Lower lobe of right lung (tissue), 2 donors: ENCODE measurements at places on chromosomes 7 and 10. TPM values are rescaled to one million over a fixed set of nuclear protein-coding genes. Genes with fewer than 3 reads are reported as not detected.

GRCh38 chr7:120677535-120677934 lies 180.4 kb downstream of the TSPAN12 start:
- no peaks in the 10 kb centered on the region for H3K4me1 ChIP-seq
- no peaks in the 10 kb centered on the region for H3K36me3 ChIP-seq

The PDZD7 gene
- 1.6 TPM for total RNA-seq

DNA sequence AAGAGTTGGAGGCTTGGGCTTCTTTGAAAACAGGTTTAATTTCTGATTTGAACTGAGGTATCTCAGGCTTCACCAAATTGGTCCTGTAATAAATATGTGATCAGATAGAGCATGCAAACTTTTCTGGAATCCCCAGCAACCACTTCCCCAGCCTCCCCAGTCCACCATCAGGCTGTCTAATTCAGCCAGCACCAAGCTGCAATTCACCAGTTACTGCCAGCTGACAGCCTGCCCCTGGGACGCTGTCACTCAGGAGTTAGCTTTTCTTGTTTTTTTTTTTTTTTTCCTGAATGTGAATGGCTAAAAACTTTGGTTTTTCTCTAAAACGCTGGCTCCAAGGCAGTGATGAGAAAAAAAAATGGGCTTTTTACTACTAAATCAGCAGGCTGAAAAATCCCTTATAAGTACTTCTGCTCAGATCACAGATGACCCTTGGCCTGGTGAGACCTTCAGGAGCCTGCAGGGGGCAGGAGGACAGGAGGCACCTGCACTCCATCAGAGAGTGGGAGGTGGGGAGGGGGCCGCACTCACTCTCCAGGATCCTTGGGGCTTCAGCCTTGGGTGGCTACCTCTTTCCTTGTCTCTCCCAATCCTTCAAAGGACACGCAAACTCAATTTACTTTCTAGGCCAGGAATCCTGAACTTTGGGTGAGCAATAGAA lies 349.4 kb downstream of the GATA3 start:
- peaks cover 3% of the 10 kb centered on the region for H3K4me1 ChIP-seq

GRCh38 chr10:126387931-126388911 lies at the start of gene ADAM12:
Gene ADAM12, minus strand, starts transcription at chr10:126388477. Its CDS starts 332 bp downstream, at chr10:126388145.
- peaks cover 52% of the 10 kb centered on the region for H3K27me3 ChIP-seq
- H3K4me1 ChIP-seq = peaks cover 9% of the 10 kb centered on the region
- no peak for DNase-seq
- no peaks in the 10 kb centered on the region for H3K36me3 ChIP-seq

The TLL2 gene
- total RNA-seq = not detected
